ENCODE measurements at places on chromosomes 3 and 15.

DNA sequence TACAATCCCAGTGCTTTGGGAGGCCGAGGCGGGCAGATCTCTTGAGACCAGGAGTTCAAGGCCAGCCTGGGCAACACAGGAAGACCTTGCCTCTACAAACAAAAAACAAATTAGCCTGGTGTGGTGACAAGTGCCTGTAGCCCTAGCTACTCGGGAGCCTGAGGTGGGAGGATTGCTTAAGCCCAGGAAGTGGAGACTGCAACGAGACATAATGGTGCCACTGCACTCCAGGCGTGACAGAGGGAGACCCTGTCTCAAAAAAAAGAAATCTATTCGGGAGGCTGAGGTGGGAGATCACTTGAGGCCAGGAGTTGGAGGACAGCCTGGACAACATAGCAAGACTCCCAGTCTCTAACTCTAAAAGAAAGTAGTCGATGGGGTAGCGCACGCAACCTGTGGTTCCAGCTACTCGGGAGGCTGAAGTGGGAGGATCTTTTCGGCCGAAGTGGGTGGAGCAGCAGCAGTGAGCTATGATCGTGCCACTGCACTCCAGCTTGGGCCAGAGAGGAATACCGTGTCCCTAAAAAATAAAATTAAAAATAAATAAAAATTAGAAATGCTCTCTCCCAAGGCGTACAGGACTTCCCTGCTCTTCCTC, 775 bp downstream of the C3orf33 start:
- DNase-seq, result no peak

DNA sequence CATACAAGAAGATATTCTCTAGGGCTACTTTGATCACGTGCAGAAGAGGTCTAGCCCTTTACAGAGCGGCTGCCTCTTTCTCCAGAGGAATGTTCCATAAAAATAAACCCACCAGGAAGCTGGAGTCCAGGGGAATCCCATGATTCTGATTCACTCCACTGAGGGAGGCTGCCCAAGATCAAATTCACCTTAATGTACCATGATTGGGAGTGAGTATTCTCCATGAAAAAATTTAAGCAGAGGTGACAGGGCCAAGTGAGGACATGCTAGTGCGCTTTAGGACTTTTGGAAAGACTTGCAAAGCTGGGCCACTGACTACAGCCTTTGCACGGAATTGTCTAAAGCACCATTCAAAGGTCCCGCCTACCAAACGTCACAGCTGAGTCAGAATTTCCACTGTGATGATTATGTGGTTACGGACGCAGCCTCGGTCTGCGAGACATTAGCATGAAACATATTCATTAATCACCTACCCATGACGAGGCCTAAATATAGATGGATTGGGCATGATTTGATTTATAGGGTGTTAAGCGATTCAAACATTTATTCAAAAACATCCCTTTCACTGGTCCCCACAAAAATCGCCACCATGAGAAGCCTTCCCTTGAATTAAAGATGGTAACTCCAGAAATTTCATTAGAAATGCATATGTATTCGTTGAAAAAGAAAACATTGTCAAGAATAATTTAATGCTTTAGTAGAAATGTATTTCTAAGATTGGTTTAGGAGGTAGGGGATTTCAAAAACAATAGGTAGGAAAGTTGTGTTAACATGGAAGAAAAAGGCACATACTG, 152.6 kb downstream of the GREM1 start:
- no peak for DNase-seq

- DNase-seq, result no peak
Observed at GRCh38 chr15:69014454-69014853, at the start of gene NOX5. TSS of gene NOX5 (plus strand) at chr15:69014695. CDS start at chr15:69014736, 41 bp downstream.

- DNase-seq, result no peak
Observed at GRCh38 chr15:57589281-57589680, 2.4 kb upstream of the MYZAP start.

- no peak for DNase-seq
Observed at GRCh38 chr3:179181993-179182551, 33.9 kb downstream of the PIK3CA start.

DNA sequence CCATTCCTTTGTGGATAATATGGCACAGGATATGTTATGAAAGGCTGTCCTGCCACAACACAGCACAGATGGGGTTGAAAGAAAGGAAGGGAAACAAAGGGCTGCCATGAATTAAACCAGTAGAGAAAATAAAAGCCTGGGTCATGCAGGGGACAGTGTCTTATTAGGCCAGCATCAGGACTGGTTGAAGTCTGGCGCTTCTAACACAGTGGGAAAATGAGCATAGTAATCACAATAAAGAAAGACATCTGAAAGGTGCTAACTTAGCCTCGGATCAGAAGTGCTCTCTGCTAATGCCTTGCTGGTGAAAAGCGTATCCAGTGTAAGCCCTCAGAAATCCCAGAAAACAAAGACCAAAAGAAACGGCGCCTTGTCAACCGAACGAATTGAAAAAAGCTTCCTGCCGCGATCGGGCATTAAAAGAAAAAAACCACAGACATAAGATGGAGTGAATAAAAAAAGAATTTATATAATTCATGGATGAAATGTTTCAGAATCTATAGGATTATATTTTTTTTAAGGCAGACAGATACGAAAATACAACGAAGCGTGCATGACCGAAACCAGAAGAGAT, 566 bp upstream of the MKRN3 start:
- no peak for DNase-seq

DNA sequence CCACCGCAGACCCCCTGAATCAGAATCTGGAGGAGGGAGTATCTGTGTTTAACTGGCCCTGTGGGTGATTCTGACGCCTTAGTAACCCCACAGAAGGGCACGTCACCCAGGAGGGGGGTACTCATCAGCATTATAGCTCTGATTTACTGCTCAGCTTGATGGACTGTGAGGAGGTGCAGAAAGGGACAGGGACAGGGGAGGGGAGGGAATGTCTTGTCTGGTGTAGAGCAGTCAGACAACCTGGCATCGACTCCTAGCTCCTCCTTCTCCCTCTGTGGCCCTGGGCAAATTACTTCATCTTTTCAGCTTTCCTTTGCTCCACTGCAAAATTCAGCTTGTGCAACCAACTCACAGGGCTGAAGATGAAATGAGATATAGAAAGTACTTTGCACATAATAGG, 42.3 kb upstream of the GLCE start:
- no peak for DNase-seq

GRCh38 chr3:25151903-25152295, 276.2 kb upstream of the RARB start:
- no peak for DNase-seq

- DNase-seq, result no peak
Observed at GRCh38 chr15:101621961-101622360, 30.2 kb downstream of the TM2D3 start.

- DNase-seq, result no peak
Observed at GRCh38 chr3:182533394-182533793, 259.9 kb upstream of the ATP11B start.

- DNase-seq, result no peak
Observed at GRCh38 chr3:196677353-196677752, 34.7 kb downstream of the CEP19 start.

DNA sequence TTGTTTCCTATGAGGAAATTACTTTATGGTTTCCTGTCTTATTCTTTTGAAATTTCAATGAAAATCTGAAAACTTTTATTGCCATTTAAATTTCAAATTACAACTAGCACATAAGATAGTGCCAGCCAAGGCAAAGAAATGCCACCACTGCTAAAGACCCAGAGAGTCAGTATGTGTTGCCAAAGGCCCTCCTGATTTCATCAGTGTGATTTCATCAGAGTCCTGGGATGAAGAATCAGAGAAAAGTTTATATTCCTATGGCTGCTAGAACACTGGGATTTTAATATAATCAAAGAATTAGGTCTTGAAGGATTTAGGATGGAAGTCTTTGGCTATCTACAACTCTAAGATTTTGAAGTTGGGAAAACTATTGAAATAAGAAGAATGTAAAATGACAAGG, 434.2 kb upstream of the CCDC54 start:
- no peak for DNase-seq

GRCh38 chr3:179716811-179717210, 64.0 kb downstream of the USP13 start:
- DNase-seq, result no peak

- no peak for DNase-seq
Observed at GRCh38 chr3:147398813-147399534, 7.4 kb downstream of the ZIC4 start.

GRCh38 chr3:185959609-185960521, 22.1 kb upstream of the TRA2B start:
- DNase-seq, result no peak

DNA sequence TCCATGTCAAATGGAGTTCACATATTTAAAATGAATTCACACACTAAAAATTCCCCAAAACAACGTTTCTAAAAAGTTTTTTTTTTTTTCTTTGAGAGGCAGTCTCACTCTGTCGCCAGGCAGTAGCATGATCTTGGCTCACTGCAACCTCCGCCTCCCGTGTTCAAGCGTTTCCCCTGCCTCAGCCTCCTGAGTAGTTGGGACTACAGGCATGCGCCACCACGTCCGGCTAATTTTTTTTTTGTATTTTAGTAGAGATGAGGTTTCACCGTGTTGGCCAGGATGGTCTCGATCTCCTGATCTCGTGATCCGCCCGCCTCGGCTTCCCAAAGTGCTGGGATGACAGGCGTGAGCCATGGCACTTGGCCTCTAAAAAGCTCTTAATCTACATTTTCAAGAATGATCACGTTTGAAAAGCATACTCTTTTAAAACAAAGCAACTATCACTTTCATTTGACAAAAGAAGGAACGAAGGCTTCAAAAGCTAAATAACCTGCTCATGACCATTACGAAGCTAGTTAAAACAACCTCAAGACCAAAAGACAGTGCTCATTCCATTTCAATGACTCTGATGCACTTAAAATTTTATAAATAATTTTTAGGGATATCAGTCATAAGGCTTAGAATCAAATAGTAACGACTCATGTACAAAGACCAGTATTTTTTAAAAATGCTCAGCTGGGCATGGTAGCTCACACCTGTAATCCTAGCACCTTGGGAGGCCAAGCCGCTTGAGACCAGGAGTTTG, 5.5 kb downstream of the UBE3A start:
- DNase-seq, result no peak
